HFF-Myc (cell line): ENCODE measurements at places on chromosomes 5 and 9.

GRCh38 chr9:34988218-34989002 lies 1.1 kb upstream of the DNAJB5 start:
- DNase-seq, result no peak

DNA sequence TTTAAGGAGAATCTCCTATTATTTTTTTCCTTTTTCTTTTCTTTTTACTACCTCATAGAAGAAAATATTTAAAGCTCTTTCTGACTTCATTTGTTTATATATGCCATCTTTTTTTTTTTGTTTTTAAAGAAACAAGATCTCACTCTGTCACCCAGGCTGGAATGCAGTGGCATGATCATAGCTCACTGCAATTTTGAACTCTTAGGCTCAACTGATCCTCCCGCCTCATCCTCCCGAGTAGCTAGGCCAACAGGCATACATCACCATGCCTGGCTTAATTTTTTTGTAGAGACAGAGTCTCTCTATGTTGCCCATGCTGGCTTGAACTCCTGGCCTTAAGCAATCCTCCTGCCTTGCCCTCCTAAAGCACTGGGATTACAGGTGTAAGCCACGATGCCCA lies 59.5 kb downstream of the LNPEP start:
- DNase-seq, result no peak

- DNase-seq, result no peak
Observed at GRCh38 chr5:122561209-122561608, 213.7 kb upstream of the SNX2 start.

GRCh38 chr9:133290751-133291302 lies 15.8 kb upstream of the ABO start:
- no peak for DNase-seq

DNA sequence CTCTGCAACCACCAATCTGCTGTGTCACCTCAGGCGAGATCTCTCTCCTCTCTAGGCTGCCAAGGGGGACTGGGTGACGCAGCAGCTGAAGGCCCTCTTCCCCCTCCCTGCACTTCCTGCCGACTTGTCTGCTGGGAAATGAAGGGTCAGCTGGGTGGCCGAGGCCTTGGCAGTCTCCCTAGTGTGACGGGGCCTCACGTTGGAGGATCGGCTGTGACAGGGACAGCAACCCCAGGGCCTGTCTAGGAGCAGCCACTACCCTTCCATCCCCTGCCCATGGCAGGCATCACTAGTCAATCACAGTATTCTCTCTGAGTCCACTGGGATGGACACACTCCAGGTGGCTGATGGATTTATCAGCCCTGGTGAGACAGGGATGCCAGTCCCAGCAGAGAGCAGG lies 107.3 kb upstream of the SARDH start:
- DNase-seq, result no peak

- DNase-seq, result no peak
Observed at GRCh38 chr5:147925020-147925419, 18.7 kb upstream of the C5orf46 start.

- DNase-seq, result no peak
Observed at GRCh38 chr9:81599837-81600236, 89.5 kb downstream of the TLE1 start.

DNA sequence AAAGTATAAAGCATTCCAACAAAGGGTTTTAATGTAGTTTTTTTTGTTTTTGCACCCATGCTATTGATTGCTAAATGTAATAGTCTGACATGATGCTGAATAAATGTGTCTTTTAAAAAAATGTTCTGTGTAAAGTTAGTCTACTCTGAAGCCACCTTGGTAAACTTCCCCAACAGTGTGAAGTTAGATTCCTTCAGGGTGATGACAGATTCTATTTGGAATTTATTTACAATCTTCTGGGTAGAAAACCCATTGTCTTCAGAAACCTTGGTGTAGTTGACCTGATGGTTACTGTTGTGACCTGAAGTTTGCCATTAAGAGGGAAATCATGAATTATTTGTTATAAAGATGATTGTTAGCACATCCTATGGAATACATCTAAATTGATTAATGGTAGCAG lies 64.7 kb upstream of the TRPC7 start:
- DNase-seq, result no peak

DNA sequence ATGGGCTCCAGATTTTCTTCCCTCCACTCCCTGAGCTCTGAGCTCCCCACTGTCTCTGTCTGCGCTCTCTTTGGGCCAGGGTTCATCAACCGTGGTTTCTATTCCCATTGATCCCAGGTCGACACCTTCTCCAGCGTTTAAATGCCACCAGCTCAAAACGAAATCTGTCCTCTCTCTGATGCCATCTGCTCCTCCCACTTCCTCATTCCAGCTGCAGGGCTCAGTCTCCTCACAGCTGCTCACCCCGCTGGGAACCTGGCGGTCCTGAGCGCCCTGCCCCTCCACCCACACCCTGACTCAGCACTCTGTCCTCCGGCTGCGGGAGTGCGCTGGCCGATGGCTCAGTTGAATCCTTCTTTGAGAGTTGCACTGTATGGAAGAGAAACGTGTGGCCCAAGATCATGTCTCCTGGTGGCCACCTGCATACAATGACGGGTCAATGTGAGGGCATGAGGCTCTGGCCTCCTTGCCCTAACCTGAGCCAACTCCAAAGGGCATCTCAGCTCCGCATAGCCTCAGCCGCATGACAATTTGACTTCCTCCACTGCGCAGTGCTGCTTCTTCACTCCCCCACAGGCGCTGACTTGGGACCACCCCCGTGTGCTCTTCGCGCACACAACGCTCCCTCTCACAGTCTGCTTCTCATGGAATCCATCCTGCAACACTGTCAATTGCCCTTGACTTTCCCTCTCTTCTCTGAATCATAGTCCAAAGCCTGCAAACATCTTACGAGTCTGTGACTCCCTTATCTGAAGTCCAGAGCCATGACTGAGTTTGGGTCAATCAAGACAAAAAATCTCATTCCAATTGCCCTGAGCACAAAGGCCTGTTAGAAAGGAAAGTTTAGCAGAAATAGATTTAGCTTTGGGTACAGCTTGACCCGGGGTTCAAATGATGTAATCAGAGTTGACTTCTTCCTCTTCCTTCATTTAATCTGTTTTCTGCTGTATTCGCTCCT lies 82.4 kb downstream of the PTCH1 start:
- DNase-seq, result no peak

GRCh38 chr5:109483395-109483971 lies 73.7 kb upstream of the PJA2 start:
- no peak for DNase-seq

GRCh38 chr5:126610160-126610559 lies 9.4 kb downstream of the PHAX start:
- DNase-seq, result no peak

GRCh38 chr5:2709976-2710689 lies 41.3 kb downstream of the IRX2 start:
- no peak for DNase-seq

- DNase-seq, result no peak
Observed at GRCh38 chr9:132641216-132641615, 28.6 kb downstream of the DDX31 start.

GRCh38 chr5:153445875-153446579 lies 44.4 kb upstream of the GRIA1 start:
- DNase-seq, result no peak

- DNase-seq, result peak; percentile 15
Observed at GRCh38 chr9:69466151-69466550, 141.1 kb downstream of the ENTREP1 start.

- DNase-seq, result peak; percentile 62
Observed at GRCh38 chr5:132221781-132222648, 5.6 kb downstream of the P4HA2 start.

DNA sequence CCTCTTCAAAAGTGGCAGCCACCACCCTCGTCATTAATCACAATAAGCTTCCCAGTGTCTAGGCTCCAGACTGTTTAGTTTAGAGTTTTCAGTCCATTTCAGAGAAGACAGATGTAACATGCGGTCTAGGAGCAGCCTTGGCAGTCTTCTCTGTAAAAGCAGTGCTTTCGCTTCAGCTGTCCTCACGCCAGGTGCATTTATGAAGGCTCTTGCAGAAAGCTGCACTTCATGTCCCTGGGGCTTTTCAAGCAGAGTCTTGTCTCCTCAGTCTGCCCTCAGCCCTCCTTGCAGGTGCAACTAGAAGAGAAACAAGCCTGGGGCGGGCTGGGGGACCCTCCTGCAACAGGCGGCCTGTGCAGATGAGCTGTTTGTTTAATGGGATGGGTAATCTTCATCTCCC lies 281.9 kb downstream of the DRD1 start:
- no peak for DNase-seq
